ENCODE measurements at places on chromosomes 2 and 18.

- DNase-seq: no peak
These were observed 898.1 kb downstream of the EPHA4 start for GRCh38 chr2:220674033-220674432.

GRCh38 chr2:26483516-26483915, 5.6 kb upstream of the OTOF start:
- no peak for DNase-seq

GRCh38 chr2:155653176-155653575, 679.3 kb downstream of the NR4A2 start:
- no peak for DNase-seq

GRCh38 chr2:62266433-62267038, 70.6 kb downstream of the B3GNT2 start:
- DNase-seq: no peak

- no peak for DNase-seq
These were observed 452.3 kb upstream of the MEX3C start for GRCh38 chr18:51649796-51650195.

DNA sequence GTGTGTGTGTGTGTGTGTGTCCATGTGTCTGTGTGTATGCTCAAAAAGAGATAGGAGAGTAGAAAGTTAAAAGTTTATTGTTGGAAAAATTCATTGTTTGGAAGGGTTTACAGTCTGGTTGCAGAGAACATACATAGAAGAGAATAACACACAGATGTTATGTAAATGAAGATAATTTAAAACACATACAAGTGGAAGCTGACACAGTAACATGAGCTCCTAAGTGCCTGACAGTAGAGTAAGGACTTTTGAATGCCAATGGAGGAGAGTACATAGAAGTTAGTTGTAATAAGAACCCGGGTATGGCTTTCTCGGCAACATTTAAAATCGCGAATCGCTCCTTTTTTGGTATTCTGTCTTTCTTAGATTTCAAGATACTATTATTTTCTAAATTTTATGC, 137.0 kb upstream of the FANCL start:
- DNase-seq: no peak

- no peak for DNase-seq
These were observed 16.8 kb upstream of the ALPI start for GRCh38 chr2:232438951-232439757.

GRCh38 chr2:118177318-118177717, 89.0 kb downstream of the INSIG2 start:
- DNase-seq: no peak

GRCh38 chr2:120883607-120884440, 148.2 kb downstream of the GLI2 start:
- no peak for DNase-seq

DNA sequence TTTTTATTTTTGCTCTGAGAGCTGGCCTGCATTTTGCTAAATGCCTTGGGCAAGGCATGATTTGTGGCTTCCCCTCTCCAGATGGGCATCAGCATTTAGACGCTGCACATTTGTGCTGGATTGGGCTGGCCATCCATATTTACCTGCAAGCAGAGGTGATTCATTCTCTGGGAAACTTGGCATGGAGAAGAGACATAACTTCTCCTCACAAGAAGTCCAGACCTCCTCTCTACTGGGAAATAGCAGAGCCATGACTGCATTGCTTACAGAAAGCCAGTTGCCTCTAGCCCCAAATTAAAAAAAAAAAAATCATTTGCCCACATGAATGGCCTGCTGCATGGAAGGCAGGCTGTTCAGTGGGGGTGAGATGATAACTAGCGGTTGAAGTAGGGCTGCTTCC, 120.1 kb downstream of the ACTR3 start:
- DNase-seq: no peak

DNA sequence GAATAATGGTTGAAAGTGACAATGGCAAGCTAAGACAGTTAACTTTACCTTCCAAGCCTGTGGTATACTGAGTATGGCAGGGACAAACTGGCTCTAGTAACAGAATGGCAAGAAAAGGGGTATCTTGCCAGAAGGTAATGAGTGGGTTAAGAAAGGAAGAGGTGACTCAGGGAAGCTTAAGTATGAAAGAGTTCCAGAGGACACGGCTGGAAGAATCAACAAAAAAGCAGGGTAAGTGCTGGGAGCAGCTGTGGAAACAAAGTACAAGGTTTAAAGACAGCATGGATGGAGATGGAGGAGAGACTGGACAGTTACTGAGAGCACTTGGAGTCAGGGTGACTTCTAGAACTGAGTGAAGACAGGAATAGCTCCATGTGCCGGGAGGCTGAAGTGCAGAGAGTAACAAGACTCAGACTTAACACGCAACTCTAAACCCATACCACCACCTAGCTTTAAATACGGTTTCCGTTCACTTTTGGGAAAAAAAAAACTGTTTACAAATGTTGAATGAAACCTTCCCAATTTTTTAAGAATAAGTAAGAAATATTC, 69.0 kb downstream of the REV1 start:
- no peak for DNase-seq

- no peak for DNase-seq
These were observed 372.7 kb downstream of the FBXO15 start for GRCh38 chr18:73774811-73775509.

DNA sequence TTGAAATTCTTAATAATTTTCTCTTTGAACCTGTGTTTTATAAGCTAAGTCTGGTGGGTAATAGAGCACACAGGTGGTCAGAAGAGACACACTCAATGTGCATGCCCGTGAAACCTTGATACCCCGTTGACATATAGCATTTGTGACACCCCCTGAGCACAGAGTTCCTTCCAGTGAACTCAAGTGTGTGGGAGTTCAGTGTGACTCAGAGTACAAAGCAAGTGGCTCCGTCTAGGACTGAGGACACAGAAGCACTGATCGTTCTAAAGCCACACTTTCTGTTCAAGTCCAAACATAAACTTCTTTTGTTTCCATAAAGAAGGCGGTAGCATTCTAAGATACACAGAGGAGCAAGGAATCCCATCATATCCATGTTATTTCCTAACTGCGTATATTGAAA, 523.6 kb downstream of the PID1 start:
- no peak for DNase-seq

DNA sequence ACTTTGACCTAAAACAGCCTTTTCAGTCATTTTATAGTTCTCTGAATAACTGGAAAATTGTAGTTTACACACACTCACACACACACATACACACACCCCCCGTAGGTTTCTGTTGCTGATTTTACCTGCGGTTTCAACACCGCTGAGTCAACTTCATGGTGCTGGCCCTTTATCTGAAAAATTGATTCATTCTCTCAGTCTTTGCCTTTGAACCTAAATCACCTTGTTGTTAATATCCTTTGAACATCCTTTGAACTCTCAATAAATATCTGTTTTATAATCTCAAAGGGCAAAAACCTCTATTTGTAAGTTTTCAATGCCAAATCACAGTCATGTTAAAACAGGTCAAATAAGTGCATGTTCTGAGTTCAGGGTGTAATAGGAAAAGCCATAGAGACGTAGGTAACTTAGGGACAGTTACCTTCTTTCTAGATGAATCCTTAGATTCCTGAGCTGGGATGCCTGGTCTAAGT, 109.0 kb upstream of the BZW1 start:
- no peak for DNase-seq

DNA sequence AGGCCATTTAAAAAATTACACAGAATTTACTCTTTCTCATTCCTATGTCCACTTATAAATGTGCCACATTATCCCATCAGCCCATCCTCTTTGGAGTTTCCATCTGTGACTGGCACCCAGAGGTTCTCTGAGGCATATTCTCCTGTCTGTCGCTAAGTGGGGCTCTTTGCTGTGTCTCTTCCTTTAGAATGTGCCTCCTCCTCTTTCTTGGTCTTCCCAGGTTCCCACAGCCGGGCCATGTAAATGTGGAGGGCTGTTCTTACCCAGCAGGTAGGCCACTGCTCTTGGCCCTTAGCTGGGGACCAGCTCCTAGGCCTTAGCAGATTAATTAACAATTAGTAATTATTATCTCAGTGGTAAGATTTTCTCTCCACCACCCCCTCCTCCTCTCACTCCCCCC, 167.0 kb downstream of the INSIG2 start:
- no peak for DNase-seq

GRCh38 chr2:95379371-95379831, 23.1 kb upstream of the FAHD2A start:
- no peak for DNase-seq

DNA sequence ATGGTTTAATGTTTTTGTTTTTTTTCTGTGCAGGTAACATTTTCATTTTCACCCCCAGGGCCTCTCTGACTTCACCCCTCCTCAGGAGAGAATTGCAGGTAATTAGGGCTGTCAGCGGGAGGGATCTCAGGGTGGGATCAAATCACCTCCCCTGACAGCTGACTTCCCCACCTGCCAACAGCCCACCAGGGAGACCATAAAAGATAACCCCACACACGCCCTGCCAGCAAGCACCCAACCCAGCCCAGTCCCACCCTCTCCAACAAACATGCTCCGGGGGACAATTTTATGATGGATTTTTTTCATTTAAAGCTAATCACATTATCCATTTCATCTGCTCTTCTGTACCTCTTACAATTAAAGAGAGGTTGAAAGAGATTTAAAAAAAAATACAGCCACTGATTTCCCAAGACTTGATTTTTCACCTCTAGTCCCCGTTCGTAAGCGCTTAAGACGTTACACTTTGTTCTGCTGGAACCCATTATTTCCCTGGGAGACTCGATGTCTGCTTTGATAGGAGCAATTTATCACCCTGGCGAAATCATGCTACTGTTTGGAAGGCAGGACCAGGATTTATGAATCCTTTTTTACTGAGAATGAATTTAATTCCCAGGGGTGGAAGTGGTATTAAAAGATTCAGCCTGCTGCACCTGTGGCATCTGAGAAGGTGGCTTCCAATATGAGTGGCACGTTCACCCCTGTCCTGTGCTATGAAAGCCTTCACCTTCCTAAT, 232.9 kb upstream of the ID2 start:
- DNase-seq: no peak

DNA sequence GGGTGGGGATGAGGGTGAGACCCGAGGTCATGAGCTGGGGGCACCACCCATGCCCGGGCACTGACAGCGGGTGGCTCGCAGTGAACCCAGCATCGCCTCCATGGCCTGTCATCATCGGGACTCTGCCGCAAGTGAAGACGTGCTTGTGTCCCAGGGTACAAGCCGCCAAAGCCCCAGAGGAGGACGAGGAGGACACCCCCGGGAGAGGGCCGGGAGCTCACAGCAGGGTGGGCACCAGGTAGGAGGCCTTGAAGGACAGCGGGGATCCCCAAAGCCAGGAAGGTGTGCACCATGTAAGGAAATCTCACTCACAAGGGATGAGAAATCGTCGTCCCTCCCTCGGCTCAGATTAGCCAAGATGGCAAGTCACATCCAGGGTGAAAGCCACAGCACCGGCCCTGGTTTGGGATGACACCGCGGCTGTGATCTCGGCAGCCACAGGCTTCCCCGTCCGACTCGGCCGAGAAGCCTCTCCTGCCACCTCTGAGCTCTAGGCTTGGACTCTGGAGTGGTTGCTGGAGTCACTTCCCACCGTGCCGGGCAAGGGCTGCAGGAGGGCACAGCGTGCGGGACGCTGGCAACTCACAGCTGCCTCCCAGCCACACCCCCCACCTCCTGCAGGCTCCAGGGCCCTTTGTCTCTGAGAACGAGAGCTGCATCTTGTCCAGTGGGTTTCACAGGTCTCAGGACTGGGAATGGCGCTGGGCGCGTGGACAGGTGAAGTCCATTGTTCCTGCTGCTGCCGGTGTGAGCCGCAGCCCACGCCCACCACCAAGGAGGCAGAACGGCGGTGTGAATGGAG, 81.6 kb upstream of the CTDP1 start:
- no peak for DNase-seq

GRCh38 chr2:196407675-196408264, 231.7 kb upstream of the CCDC150 start:
- DNase-seq: no peak

GRCh38 chr2:216971593-216971992, 111.7 kb upstream of the TNP1 start:
- DNase-seq: no peak

DNA sequence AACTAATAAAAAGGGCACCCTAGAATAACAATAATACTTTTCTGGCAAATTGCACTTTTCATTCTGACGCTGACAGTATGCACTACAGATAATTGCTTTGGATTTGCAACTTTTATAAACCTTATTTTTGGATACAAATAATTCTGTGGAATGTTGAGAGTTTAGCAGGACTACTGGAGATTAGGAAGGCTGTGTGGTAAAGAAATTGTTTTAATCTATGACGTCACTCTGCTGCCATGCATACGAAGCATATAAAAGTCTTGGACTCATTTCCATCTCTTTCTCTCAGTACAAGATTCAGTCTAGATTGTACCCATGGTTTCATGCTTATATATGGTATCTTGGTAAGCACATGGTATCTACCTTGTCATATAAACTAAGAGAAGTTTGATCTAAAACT, 28.1 kb upstream of the ZCCHC2 start:
- DNase-seq: no peak

DNA sequence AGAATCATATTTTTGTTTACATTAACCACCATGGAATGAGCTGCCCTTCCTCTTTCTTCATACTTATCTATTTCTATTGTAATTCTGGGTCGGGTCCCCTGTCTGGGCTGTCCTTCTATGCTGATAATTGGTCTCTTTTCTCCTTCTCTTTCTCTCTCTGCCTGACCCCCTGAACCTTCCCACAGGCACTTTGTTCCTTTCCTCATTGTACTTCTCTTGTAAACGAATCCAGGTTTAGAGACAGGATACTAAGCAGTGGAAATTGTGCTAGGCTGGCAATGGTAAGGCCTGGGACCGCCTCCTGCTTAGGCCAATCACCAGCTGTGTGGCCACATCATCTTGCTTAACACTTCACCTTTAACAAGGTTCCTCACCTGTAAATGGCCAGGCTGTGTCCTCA, 137.0 kb downstream of the ZNF532 start:
- no peak for DNase-seq

DNA sequence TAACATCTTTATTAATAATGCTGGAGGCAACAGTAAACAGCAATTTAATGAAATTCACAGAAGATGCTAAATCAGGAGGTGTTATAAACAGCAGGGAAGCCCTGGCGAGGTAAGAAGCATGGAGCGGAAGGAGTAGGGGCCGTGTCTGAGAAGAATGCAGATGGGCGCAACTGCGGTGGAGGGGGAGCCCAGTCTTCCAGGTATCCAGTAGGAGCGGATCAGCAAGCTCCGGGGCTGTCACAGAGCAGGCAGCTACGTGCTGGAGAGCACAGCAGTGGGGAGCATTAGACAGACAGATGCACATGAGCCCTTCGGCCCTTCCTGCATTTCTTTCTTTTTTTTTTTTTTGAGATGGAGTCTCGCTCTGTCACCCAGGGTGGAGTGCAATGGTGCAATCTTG, 82.3 kb downstream of the SH3RF3 start:
- DNase-seq: no peak

- no peak for DNase-seq
These were observed 28.6 kb downstream of the PROKR1 start for GRCh38 chr2:68671961-68672360.

Measured in HEK293T (cell line).